Lower lobe of right lung (tissue), 2 donors: ENCODE measurements at places on chromosomes 4 and X. TPM values are rescaled to one million over a fixed set of nuclear protein-coding genes. Genes with fewer than 3 reads are reported as not detected.
A peak's percentile ranks its signal among the peaks of the same experiment; 100 is the strongest.

DNA sequence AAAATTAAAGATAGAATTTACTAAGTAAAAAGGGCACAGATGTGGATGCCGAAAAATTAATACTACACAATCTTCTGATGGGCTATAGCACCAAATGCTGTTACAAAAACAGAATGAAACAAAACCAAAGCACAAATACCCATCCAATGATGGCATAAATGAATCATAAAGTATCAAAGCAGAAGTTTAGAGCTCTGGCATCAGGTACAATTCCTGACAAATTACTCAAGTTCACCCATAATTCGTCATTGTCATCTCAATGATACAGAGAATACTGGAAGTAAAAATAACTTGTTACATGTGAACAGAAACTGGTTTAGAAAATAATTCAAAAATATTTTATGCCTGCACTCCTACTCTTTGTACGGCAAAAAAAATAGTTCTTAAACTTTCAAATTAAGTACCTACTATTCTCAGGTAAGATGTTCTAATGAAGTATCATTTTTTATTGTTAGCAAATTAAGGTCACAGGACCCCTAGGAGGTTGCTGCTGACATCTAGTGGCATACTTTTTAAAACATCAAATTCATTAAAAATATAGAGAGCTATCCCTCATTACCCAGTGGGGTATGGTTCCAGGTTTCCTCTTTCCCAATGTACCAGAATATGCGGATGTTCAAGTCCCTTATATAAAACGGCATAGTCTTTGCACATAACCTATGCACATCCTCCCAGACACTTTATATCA, 126.1 kb downstream of the INPP4B start:
- no peaks in the 10 kb centered on the region for H3K4me1 ChIP-seq
- H3K36me3 ChIP-seq, result no peaks in the 10 kb centered on the region
- H3K27me3 ChIP-seq, result no peaks in the 10 kb centered on the region

- H3K27me3 ChIP-seq, result no peaks in the 10 kb centered on the region
- no peaks in the 10 kb centered on the region for H3K4me1 ChIP-seq
- H3K4me3 ChIP-seq, result no peak overlapping the region
These were observed 48.3 kb downstream of the PDK3 start for GRCh38 chrX:24513416-24513815.

DNA sequence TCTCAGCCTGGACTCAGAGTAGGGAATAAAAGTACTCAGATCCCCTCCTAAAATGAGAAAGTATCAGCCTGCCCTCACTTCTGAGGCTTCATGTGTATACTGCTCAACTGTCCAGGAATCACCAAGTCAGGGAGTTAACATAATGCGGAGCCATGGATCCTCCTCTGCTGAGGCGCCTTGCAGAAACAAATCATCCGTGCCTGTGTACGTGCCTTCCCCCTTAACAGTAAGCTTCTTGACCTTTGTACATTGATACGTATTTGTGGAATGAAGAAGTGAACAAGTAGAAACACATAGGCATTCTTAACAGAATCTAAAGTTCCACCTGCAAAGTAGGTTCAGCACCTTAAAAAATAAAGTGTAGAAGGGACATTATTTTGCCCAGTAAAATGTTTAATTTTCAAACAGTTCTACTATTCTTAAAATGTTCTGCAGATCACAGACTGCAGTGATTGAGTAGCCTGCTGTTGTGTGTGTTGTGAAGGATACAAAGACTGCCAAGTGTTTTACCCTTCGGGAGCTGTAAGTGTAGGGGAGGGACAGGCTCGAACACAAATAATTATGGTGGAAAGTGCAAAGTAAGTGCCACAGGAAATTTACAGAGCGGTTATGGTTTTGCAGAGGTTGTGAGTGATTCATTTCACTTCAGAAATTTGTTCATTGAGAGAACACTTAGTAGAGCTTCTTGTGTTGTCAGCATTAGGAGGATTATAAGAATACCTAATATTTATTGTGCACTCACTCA, 61.9 kb downstream of the ARHGAP10 start:
- no peaks in the 10 kb centered on the region for H3K36me3 ChIP-seq
- no peaks in the 10 kb centered on the region for H3K27me3 ChIP-seq
- no peak overlapping the region for H3K4me3 ChIP-seq
- H3K27ac ChIP-seq, result no peak overlapping the region
- peaks cover 28% of the 10 kb centered on the region for H3K4me1 ChIP-seq

DNA sequence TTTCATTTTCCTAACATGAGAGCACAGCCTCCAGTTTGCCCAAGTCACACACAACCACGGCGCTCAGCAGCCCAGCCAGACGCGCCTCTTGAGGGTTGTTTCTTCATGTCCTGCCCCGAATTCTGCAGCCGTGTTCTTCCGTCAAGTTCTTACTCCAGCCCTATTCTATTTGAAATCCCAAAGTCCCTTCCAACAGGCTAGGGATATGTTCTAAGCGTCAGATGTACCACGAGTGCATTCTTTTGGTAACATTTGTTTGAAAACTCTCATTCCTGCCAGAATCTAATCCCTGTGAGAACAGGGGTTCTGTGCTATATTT, 23.1 kb downstream of the ACSL1 start:
- H3K36me3 ChIP-seq, result peaks cover 38% of the 10 kb centered on the region
- H3K4me1 ChIP-seq, result peaks cover 43% of the 10 kb centered on the region
- peak overlapping the region; percentile 44 for H3K4me3 ChIP-seq
- H3K27ac ChIP-seq, result no peak overlapping the region
- H3K27me3 ChIP-seq, result no peaks in the 10 kb centered on the region
- DNase-seq, result peak; percentile 49

DNA sequence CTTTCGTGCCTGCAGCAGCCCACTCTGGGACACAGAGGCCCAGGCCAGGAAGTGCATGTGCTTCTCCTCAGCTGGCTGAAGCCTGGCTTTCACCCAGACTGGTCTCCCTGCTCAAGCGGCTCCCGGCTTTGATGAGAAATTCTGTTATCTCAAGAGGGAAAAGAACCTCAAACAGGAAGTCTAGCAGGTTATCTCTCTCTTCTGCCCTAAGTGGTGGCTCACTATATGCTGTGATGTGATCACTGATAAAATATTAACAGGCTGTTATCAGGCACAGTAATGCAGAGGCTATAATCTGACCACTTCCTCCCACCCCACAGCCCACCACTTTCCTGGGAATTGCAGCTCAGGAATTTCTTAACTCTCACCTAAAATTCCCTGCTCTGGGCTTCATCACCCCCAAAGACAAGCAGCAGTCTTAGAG, 13.3 kb downstream of the CLDN2 start:
- H3K27ac ChIP-seq, result no peak overlapping the region
- no peaks in the 10 kb centered on the region for H3K36me3 ChIP-seq
- H3K4me3 ChIP-seq, result no peak overlapping the region
- H3K27me3 ChIP-seq, result no peaks in the 10 kb centered on the region

GRCh38 chr4:152072906-152073305, 312.1 kb upstream of the GATB start:
- no peaks in the 10 kb centered on the region for H3K36me3 ChIP-seq
- H3K4me1 ChIP-seq, result peaks cover 11% of the 10 kb centered on the region
- no peaks in the 10 kb centered on the region for H3K27me3 ChIP-seq
- no peak overlapping the region for H3K27ac ChIP-seq

- no peaks in the 10 kb centered on the region for H3K36me3 ChIP-seq
- no peak for DNase-seq
- no peaks in the 10 kb centered on the region for H3K4me1 ChIP-seq
- H3K27me3 ChIP-seq, result no peaks in the 10 kb centered on the region
- H3K27ac ChIP-seq, result no peak overlapping the region
These were observed 9.4 kb downstream of the XG start for GRCh38 chrX:2761246-2761645.

GRCh38 chr4:90842960-90843359, 715.8 kb downstream of the CCSER1 start:
- H3K27ac ChIP-seq, result no peak overlapping the region
- DNase-seq, result no peak
- H3K36me3 ChIP-seq, result no peaks in the 10 kb centered on the region
- H3K27me3 ChIP-seq, result no peaks in the 10 kb centered on the region
- no peaks in the 10 kb centered on the region for H3K4me1 ChIP-seq

DNA sequence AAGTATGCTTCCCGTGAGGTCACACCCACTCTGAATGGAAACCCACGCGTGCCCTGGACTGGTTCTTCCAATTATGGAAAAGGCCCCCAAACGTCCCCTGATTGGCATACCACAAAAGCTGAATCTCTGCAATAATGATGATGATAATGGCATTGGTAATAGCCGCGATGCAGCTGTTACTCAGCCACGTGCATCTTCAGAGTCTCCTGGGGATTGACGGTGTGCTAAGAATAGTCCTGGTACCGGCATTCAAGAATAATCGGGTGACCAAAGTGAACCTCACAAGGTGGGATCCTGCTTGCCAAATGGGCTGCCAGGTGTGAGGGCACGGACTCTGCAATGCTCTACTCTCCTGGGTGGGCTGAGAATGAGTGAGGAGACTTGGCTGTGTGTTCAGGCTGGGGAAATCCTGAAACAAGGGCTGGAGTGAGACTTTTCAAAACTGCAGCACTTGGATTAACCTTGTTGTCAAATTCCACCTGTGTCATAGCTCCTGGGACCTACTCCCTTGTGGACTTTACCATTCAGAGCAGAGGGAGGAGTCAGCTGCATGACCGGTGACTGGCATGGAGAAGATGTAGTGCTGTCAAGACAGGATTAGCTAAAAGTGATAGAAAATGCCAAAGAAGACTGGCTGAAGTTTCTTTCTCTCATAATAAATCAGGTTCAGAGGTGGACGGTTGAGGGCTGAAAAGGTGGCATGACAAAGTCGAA, 615.4 kb downstream of the MID1IP1 start:
- no peak overlapping the region for H3K4me3 ChIP-seq
- H3K27ac ChIP-seq, result no peak overlapping the region
- H3K36me3 ChIP-seq, result no peaks in the 10 kb centered on the region
- no peaks in the 10 kb centered on the region for H3K27me3 ChIP-seq

GRCh38 chr4:92477298-92477697, 173.5 kb downstream of the GRID2 start:
- H3K27me3 ChIP-seq, result no peaks in the 10 kb centered on the region
- no peaks in the 10 kb centered on the region for H3K4me1 ChIP-seq
- no peak for DNase-seq
- H3K27ac ChIP-seq, result no peak overlapping the region

DNA sequence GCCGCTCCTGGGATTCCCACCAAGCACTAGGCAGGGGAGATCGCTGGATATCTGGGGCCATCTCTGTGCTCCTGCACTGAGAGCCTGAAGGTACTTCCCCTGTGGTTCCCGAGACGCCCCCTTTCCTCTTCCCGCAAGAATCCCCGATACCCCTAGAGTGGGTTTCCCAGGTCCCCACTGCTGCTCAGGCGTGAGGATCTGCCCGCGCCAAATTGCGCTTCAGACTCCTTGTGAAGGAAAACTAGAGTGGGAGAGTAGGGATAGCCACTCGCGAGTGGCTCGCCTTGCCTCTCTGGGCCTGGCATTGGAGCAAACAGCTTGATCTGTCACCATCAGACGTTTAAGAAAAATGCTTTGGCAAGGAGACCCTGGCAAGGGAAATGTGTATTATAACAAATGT, 1.5 kb downstream of the IL1RAPL2 start:
- no peaks in the 10 kb centered on the region for H3K36me3 ChIP-seq
- H3K27me3 ChIP-seq, result peaks cover 23% of the 10 kb centered on the region
- H3K4me3 ChIP-seq, result no peak overlapping the region
- no peaks in the 10 kb centered on the region for H3K4me1 ChIP-seq
- H3K27ac ChIP-seq, result no peak overlapping the region

DNA sequence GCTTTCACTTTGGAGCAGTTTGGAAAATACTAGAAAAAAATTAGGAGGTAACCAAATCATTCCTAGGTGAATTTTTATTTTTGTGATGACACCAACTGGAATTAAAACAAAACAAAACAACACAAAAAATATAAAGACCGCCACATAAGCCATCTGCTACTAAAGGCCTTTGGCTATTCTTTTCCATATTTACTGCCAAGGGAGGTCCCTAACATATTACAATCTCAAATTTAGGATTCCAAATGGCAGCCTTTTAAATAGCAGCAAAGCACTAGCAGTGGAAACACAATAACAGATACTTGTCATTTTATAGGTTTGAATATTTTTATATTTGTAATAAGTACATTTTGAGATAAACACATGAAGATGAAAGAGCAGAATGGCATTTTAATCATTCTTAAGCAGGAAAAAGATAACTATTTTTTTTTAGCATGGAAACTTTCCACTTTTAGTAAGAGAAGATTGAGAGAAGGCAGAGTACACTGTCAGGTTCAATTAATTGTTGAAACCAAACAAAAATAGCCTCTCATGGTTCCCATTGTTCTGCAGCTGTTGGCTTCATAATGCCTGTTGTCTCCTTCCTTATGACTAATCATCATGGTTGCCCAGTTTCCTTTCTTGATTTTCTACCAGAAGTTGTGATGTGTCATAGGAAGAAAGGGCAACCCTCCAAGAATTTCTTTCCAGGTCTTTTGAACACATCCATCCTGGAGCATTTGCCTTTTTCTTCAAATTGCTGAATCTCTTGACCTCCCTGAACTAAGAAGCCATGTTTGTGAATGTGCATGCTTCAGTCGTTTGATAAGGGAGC, 219.0 kb upstream of the EMCN start:
- H3K27ac ChIP-seq, result no peak overlapping the region
- DNase-seq, result no peak
- H3K4me1 ChIP-seq, result no peaks in the 10 kb centered on the region
- H3K27me3 ChIP-seq, result no peaks in the 10 kb centered on the region
- H3K4me3 ChIP-seq, result no peak overlapping the region

GRCh38 chr4:123558865-123559264, 162.3 kb downstream of the SPRY1 start:
- no peak for DNase-seq
- H3K4me1 ChIP-seq, result peaks cover 30% of the 10 kb centered on the region
- H3K4me3 ChIP-seq, result no peak overlapping the region
- H3K27me3 ChIP-seq, result no peaks in the 10 kb centered on the region

GRCh38 chr4:182736207-182736606, 181.0 kb downstream of the DCTD start:
- DNase-seq, result no peak
- H3K27me3 ChIP-seq, result no peaks in the 10 kb centered on the region
- H3K36me3 ChIP-seq, result no peaks in the 10 kb centered on the region
- H3K4me1 ChIP-seq, result no peaks in the 10 kb centered on the region

- no peak for DNase-seq
- no peak overlapping the region for H3K27ac ChIP-seq
- H3K36me3 ChIP-seq, result no peaks in the 10 kb centered on the region
- H3K4me1 ChIP-seq, result peaks cover 9% of the 10 kb centered on the region
- H3K4me3 ChIP-seq, result peak overlapping the region; percentile 58
These were observed 1.8 kb downstream of the IQSEC2 start for GRCh38 chrX:53279296-53280237.

DNA sequence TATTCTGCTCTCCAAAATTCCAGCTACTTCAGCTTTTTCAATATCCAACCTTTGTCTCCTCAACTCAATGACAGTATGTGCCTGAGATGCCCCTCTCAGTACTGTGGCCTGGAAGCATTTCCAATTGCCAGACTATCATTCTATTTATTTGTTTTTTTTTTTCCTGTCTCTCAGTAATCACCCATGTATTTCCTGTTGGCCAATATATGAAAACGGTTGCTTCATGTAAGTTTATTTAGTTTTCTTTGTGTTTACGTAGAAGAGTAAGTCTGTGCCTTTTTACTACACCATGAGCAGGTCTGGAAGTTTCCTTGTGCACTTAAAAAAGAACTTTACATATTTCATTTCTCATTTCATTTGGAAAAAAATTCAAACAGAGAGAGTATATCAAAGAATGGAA, 537.5 kb upstream of the SPANXN1 start:
- no peaks in the 10 kb centered on the region for H3K36me3 ChIP-seq
- H3K4me1 ChIP-seq, result no peaks in the 10 kb centered on the region
- H3K27ac ChIP-seq, result no peak overlapping the region
- no peak for DNase-seq
- no peak overlapping the region for H3K4me3 ChIP-seq
- no peaks in the 10 kb centered on the region for H3K27me3 ChIP-seq

The TLR2 gene
- total RNA-seq, result 102 TPM

The DDX3X gene
- total RNA-seq, result 227 TPM

The PSAPL1 gene
- total RNA-seq, result not detected

The PHOX2B gene
- not detected for total RNA-seq

The KLHL15 gene
- total RNA-seq, result 6.3 TPM

The NHS gene
- total RNA-seq, result 2.7 TPM

The C4orf54 gene
- total RNA-seq, result not detected
